Activated CD4-positive, alpha-beta T cell treated with anti-CD3 and anti-CD28 coated beads for 36 hours (primary cell): ENCODE measurements at places on chromosomes 2 and 18. TPM values are rescaled to one million over a fixed set of nuclear protein-coding genes. Genes with fewer than 3 reads are reported as not detected.

ELP2 gene
- total RNA-seq = 76.5 TPM

GRCh38 chr2:203631068-203631757, 75.2 kb upstream of the CD28 start:
- H3K4me3 ChIP-seq = no peak overlapping the region
- no peaks in the 10 kb centered on the region for H3K36me3 ChIP-seq
- DNase-seq = no peak
- H3K27ac ChIP-seq = no peak overlapping the region

DNA sequence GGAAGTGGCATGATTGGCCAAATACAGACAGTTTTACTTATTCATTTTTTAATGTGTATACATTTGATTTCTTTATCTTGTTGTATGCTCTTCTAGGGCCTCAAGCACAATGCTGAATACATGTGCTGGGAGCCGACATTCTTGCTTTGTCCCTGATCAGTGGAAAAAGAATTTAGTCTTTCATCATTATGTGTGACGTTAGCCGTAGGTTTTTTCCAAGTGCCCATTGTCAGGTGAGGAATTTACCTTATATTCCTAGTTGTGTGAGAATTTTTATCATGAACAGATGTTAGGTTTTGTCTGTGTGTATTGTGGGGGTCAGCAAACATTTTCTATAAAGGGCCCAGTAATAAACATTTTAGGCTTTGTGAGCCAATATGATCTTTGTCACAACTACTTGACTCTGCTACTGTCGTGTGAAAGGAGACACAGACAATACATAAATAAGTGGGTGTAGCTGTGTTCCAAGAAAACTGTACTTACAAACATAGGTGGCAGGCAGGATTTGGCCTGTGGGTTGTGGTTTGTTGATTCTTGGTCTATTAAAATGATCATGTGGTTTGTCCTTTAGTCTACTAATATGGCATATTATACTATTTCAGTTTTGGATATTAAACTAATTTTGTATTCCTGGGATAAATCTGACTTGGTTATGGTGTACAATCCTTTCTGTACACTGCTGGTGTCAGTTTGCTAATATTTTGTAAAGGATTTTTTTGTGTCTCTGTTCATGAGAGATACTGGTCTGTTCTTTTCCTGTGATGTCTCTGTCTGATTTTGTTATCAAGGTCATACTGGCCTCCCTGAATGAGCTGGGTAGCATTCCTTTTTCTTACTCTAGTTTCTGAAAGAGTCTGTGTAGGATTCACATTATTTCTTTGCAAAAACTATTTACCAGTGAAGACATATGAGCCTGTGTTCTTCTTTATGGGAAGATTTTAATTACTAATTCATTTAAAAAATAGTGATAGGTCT, 132.2 kb upstream of the SMAD7 start:
- peaks cover 23% of the 10 kb centered on the region for H3K36me3 ChIP-seq
- peaks cover 10% of the 10 kb centered on the region for H3K4me1 ChIP-seq
- H3K4me3 ChIP-seq = no peak overlapping the region

- no peak overlapping the region for H3K4me3 ChIP-seq
- H3K27me3 ChIP-seq = no peaks in the 10 kb centered on the region
- no peak overlapping the region for H3K27ac ChIP-seq
- H3K36me3 ChIP-seq = peaks cover 24% of the 10 kb centered on the region
- no peak for DNase-seq
These were observed 4.8 kb downstream of the TGFBRAP1 start for GRCh38 chr2:105324732-105325131.

TUBA4A gene
- total RNA-seq = 369 TPM

- H3K36me3 ChIP-seq = no peaks in the 10 kb centered on the region
- no peak overlapping the region for H3K4me3 ChIP-seq
- no peak overlapping the region for H3K27ac ChIP-seq
- DNase-seq = no peak
- no peaks in the 10 kb centered on the region for H3K4me1 ChIP-seq
These were observed 464.5 kb upstream of the SALL3 start for GRCh38 chr18:78514910-78515670.

DNA sequence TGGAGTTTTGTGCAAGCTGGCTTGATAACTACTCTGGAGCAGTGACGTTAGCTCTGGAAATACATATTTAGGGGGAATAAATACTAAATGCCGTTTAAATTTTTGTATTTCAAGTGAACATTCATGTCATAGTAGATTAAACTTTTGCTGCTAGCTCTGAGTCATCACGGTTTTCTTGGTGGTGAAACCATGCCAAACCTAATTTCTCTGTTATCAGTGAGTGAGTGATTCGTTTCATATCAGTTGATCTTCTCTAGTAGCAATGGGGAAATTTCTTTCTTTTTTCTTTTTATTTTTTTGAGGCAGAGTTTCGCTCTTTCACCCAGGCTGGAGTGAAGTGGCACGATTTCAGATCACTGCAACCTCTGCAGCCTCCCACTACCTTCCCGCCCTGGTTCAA, 211.1 kb downstream of the PTPRM start:
- H3K4me1 ChIP-seq = peaks cover 2% of the 10 kb centered on the region
- H3K27ac ChIP-seq = no peak overlapping the region
- H3K4me3 ChIP-seq = no peak overlapping the region
- DNase-seq = no peak

DNA sequence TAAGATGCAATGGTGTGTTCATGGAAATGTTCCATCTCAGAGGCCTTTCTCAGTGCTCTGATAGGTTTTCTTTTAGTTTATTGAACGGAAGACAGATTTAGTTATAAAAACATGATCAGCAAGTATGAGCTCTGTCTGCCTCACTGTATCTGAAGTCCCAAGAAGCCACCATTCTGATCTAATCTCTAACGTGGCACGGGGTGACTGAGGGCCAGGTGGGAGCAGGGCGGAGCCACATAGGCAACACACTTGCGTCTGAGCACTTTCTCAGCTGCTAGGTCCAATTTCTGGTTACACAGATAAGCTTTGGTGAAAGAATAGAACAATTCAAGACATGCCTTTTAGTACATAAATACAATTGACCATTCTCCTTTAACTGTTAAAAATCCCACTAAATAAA, 60.4 kb downstream of the SNTG2 start:
- DNase-seq = no peak
- peaks cover 14% of the 10 kb centered on the region for H3K27me3 ChIP-seq
- H3K36me3 ChIP-seq = no peaks in the 10 kb centered on the region
- H3K4me3 ChIP-seq = no peak overlapping the region

SESTD1 gene
- 9.4 TPM for total RNA-seq

DNA sequence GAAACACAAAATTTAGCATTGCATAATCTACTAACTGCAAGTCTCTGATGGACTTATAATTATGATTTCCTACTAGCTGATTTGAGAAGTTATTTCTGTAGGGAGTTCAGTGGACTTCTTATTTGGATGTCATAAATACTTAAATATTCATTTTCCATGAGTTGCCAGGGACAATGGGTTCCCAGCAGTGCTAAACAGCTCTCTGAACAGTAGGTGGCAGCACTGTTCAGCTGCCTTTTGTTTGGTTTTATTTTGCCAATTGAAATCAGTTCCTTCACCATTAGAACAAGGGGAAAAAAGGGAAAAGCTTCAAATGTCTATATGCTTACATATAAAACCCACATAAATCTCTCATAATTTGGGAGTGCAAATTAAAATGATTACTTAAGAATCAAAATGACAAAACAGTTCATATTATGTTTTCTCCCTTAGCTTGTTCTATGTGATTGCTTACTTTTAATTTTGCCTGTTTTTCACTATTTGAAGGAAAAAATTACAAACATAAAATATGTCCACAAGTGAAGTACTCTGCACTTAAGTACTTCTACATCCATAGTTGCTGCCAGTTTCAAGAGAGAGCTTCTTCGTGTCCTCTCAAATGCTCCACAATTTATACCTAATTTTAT, 898.9 kb downstream of the CPS1 start:
- no peaks in the 10 kb centered on the region for H3K27me3 ChIP-seq
- DNase-seq = peak; percentile 32
- no peak overlapping the region for H3K27ac ChIP-seq
- H3K36me3 ChIP-seq = no peaks in the 10 kb centered on the region
- H3K4me3 ChIP-seq = no peak overlapping the region

- no peaks in the 10 kb centered on the region for H3K36me3 ChIP-seq
- no peak overlapping the region for H3K27ac ChIP-seq
- peaks cover 2% of the 10 kb centered on the region for H3K27me3 ChIP-seq
- DNase-seq = no peak
- no peak overlapping the region for H3K4me3 ChIP-seq
- H3K4me1 ChIP-seq = no peaks in the 10 kb centered on the region
These were observed 57.4 kb downstream of the KCNE4 start for GRCh38 chr2:223109341-223109740.

DNA sequence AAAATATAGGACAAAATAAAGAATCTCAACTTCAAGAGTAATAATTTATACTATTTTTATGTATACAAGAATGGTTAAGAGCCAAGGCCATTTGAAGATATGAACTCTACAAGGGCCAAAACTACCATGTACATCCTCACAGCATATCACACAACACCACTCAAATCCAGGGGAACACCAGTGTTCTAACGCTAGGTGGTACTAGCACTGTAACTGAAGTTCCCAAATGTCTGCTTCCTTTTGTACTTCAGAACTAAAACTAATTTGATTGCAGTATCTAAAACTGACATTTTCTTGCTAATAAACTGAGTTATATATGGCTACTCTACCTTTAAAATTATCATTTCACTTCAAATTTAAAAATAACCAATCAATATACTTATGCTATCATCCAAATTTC, 47.0 kb downstream of the REV1 start:
- H3K4me3 ChIP-seq = no peak overlapping the region
- peaks cover 15% of the 10 kb centered on the region for H3K4me1 ChIP-seq
- H3K36me3 ChIP-seq = peaks cover 17% of the 10 kb centered on the region
- DNase-seq = no peak
- no peaks in the 10 kb centered on the region for H3K27me3 ChIP-seq

MGAT4A gene
- total RNA-seq = 67.5 TPM

GRCh38 chr2:88165332-88166003, 4.7 kb upstream of the THNSL2 start:
- no peak overlapping the region for H3K27ac ChIP-seq
- DNase-seq = no peak
- no peaks in the 10 kb centered on the region for H3K4me1 ChIP-seq
- no peak overlapping the region for H3K4me3 ChIP-seq
- peaks cover 3% of the 10 kb centered on the region for H3K27me3 ChIP-seq

- H3K27me3 ChIP-seq = peaks cover 5% of the 10 kb centered on the region
- no peak for DNase-seq
- H3K27ac ChIP-seq = no peak overlapping the region
- H3K4me3 ChIP-seq = no peak overlapping the region
- peaks cover 6% of the 10 kb centered on the region for H3K4me1 ChIP-seq
- peaks cover 10% of the 10 kb centered on the region for H3K36me3 ChIP-seq
These were observed 83.6 kb downstream of the MRPS9 start for GRCh38 chr2:105121434-105121833.

GRCh38 chr2:127358044-127358443, 29.7 kb downstream of the MAP3K2 start:
- peaks cover 58% of the 10 kb centered on the region for H3K4me1 ChIP-seq
- H3K36me3 ChIP-seq = peaks cover 5% of the 10 kb centered on the region
- DNase-seq = no peak
- H3K27ac ChIP-seq = no peak overlapping the region
- H3K27me3 ChIP-seq = no peaks in the 10 kb centered on the region

GRCh38 chr2:172484706-172485105, 57.3 kb downstream of the ITGA6 start:
- H3K27me3 ChIP-seq = no peaks in the 10 kb centered on the region
- no peak overlapping the region for H3K27ac ChIP-seq
- H3K4me3 ChIP-seq = no peak overlapping the region
- no peak for DNase-seq

DNA sequence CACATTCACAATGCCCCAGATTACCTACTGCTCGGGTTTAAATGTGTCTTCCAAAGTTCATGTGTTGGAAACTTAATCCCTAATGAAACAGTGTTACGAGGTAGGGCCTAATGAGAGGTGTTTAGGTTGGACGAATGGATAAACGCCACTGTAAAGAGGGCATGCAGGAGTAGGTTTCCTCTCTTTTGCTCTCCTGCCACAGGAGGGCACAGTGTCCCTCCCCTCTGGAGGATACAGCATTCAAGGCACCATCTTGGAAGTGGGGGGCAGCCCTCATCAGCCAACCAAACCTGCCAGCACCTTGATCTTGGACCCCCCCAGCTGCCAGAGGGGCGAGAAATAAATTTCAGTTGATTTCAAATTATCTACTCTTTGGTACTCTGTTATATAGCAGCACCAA, 103.5 kb downstream of the TSHZ1 start:
- DNase-seq = no peak
- peaks cover 1% of the 10 kb centered on the region for H3K27me3 ChIP-seq
- H3K36me3 ChIP-seq = no peaks in the 10 kb centered on the region
- no peaks in the 10 kb centered on the region for H3K4me1 ChIP-seq
- H3K4me3 ChIP-seq = no peak overlapping the region

DNA sequence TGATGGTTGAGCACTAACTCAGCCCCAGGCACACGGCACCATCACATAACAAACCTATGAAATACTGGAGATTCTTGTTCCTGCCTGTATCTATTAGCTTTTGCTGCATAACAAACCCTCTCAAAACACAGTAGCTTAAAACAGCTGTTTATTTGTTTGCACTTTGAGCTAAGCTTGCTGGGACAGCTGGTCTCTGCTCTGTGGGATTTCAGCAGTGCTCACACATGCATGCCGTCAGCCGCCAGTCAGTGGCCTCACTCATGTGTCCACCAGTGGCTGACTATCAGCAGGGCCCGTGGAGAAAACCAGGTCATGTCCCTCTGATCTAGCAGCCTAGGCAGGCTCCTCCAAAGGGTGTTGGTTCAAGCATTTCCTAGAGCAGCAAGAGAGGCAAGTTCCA, 52.8 kb upstream of the RAB12 start:
- H3K27me3 ChIP-seq = no peaks in the 10 kb centered on the region
- DNase-seq = no peak
- no peak overlapping the region for H3K27ac ChIP-seq
- no peak overlapping the region for H3K4me3 ChIP-seq

DNA sequence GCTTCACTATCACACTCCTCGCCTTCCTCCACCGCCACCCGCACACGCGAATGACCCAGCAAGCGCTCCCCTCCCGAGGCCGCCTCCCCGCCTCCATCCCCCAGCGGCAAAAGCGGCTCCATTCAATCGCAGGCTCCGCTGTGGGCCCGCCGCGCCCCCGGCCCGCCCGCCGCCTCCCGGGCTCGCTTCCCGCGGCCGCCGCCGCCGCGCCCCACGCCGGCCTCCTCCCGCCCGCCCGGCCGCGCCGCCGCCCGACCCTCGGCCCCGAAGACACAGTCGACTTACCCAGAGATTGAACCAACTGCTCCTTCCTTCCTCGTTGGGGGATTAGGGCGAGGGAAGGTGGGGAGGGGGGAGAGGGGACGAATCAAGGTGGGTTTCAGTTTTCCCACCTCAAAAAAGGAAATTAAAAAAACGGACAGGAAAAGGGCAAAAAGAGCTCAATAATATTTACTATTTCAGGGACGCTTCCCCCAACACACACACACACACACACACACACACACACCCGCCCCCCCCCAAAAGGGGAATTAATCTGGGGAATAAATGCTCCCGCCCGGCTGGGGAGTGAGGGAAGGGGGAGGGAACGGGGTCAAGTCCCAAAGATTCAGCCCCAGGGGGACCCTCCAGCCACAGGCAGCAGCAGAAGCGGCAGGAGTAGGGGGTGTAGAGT, 743 bp downstream of the XPO1 start:
- peaks cover 24% of the 10 kb centered on the region for H3K36me3 ChIP-seq
- peak overlapping the region; percentile 98 for H3K27ac ChIP-seq
- H3K4me3 ChIP-seq = peak overlapping the region; percentile 95
- H3K4me1 ChIP-seq = peaks cover 29% of the 10 kb centered on the region

ARID5A gene
- total RNA-seq = 191 TPM

CCDC141 gene
- total RNA-seq = 2.6 TPM

- no peak for DNase-seq
- H3K4me3 ChIP-seq = no peak overlapping the region
- no peaks in the 10 kb centered on the region for H3K27me3 ChIP-seq
- no peak overlapping the region for H3K27ac ChIP-seq
- no peaks in the 10 kb centered on the region for H3K4me1 ChIP-seq
These were observed 52.1 kb downstream of the ZBTB7C start for GRCh38 chr18:48356909-48357631.
